ENCODE measurements at places on chromosomes 5 and 9.
A peak's percentile ranks its signal among the peaks of the same experiment; 100 is the strongest.

DNA sequence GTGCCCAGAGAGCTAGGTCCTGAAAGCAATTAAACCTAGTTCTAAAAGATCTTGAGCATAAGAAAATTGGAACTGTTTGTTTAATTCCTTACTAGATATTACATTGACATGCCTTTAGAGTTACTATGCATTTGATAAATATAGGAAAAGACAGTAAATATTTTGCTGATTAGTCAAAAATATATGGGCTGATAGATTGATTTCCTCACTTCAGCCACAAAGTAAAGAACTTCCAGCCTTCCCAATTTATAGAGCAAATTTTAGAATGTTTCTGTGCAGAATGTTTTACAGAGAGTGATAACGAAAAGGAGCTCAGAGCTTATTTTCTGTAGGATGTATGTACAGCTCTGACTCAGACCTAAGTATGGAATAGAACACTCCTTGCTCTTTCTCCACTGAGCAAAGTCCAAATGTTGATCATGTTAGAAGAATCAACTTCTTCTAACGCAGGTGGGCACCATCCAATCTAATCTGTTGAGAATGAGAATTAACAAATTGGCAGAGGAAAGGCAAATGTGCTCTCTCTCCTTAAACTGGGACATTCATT lies 72.9 kb upstream of the PAM start:
- no peak for DNase-seq

DNA sequence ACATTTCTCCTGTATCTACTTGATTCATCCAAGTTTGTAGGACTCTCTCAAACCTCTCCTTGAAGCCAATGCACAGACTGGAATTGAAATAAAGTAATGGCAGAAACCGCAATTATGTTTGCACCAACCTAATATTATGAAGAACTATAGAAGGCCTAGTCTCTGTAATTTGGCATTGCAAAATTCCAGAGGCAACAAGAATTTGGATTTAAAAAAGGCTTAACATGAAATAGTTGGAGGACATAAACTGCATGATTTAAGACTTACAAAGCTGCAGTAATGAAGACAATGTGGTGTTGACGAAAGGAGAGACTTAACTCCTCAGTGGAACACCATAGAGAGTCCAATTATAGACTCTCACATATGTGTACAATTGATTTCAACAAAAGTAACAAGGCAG lies 117.8 kb upstream of the MINAR2 start:
- no peak for DNase-seq

- DNase-seq, result no peak
These were observed 50.3 kb downstream of the UBE2QL1 start for GRCh38 chr5:6498968-6499367.

- no peak for DNase-seq
These were observed 98.4 kb downstream of the LIX1 start for GRCh38 chr5:97044052-97044451.

DNA sequence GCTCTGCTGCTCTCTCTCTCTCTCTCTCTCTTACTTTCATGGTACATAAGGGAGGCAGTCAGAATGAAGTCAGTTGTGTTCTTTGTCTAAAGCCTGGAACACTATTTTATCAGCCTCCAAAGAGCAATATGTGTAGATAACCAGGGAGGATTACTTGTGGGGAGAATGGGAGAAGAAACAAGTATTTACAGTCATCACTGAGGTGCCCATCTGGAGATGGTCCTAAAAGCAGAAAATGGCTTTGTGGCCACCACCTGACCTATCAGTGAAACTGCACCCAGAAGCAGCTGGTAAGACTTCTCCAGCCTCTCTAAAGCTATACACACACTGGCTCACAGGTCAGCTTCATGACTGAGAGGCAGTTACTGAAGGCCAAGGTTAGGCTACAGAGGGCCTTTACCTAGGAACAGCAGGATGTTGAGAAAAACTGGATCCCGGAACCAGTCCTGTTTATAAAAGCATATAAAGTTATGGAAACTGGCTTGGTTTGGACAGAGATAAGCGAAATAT lies 75.1 kb downstream of the MRPS27 start:
- no peak for DNase-seq

DNA sequence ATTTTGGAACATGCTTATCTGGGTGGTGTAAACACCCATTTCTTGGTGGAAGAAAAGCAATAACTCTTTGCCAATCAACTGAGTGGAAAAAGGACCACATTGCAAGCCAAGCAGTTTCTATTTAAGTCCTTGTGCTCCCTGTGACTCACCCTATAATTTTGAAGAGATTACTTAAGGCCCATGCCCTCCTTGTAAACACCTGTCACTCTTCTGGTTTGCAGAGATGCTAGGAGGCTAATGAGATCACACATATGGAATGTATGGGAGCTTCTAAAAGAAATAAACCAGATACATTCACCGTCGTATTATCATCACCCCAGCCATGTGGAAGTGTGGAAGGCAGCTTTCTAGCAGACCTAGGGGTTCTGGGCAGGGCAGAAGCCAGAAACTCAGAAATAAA lies 337.1 kb downstream of the GADD45G start:
- no peak for DNase-seq

DNA sequence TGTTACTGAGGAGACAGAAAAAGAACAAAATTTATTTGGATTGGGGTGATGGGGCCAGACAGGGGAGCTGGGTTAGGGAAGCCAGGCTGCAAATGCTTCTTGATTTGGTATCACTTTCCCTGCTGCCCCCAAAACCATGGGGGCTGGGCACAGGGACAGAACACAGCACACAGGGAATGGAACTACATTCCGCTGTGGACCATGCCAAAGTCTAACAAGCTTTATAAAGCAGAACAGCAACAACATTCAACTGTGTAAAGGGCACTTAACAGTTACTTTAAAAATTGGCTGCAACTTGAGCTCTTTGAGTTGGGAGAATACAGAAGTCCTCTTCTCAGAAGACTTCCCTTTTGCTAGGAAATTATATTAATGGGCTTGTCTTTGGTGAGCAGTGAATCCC lies 23.8 kb downstream of the C5orf58 start:
- DNase-seq, result no peak

GRCh38 chr5:98104454-98105188 lies 668.8 kb upstream of the RGMB start:
- DNase-seq, result no peak

DNA sequence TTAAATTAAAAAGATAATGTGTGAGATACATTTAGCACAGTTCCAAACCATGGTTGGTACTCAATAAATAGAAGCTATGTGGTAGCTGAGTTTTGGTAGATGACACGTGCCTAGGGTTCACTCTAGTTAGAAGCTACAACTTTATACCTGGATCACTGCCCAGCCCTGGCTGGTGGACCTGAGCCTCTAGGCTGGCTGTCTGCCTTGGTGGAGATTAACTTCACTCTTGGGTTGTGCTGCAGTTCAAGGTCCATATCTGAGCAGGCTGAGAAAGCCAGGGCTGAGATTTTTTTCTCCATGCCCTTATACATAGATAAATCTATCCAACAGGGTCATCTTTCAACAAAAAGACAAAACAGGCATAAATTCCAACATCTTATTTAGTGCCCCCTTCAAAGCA lies 44.6 kb upstream of the SPDL1 start:
- no peak for DNase-seq

DNA sequence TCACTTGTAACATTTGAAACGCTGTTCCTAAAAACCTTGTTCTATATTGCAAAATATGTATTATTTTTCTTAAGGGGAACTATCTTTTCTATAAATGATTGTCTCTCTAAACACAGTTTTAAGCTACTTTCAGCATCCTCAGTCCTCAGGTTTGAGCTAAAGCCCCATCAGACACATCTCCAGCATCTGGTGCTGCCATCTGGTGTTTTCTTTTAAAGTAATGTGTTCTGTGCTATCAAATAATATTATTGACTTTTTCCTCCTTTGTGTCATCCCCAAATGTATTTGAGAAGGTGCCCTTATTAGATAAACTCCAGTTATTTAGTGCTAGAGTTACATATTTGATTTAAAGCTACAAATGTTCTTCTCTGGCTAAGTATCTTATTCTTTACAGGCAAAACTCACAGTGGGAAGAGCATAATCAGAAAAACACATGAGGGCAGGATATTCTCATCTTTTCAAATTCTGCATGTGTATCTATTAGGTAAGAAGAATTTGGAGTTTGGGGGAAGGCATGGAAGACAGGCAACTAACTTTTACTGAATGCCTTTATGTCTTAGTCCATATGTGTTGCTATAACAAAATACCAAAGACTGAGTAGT lies 27.5 kb downstream of the ZNF474 start:
- no peak for DNase-seq

DNA sequence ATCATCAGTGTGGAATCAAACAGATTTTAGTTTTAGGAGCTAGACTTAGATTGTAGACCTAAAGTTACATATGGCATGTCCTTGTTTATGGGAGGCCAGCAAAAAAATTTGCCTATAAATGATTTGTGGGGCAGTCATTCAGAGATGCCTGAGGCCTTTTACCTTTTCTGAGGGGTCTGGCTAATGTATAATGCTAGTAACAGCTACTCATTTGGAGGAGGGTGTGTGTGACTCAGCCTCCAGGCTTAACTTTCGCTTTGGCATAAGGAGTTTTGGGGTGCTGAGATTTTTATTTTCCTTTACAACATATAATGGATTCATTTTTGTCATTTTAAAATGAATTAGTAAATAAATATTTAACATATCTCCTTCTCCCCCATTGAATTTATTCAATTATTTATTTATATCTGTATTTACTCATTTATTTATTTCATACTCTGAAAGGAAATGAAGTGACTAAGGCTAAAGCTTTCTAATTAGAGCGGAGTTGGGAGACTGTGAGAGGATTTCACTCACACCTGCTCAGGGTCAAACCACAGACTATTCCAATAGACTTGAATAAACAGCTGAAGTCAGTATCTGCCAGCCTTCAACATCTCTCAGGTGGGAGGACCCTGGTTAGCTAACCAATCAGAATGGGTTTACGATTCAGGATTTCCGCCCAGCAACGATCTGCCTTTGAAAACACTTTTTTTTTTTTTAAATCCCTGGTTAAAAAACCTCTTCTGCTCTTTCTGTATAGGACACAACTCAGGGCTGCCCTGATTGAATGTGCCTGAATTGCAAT lies 487.5 kb upstream of the SGCD start:
- no peak for DNase-seq

- no peak for DNase-seq
These were observed 27.1 kb upstream of the PRR16 start for GRCh38 chr5:120436996-120437395.

GRCh38 chr5:1255081-1255561 lies 29.9 kb downstream of the SLC6A18 start:
- DNase-seq, result peak; percentile 3

- no peak for DNase-seq
These were observed 171.7 kb downstream of the TTC39B start for GRCh38 chr9:15135164-15135792.

DNA sequence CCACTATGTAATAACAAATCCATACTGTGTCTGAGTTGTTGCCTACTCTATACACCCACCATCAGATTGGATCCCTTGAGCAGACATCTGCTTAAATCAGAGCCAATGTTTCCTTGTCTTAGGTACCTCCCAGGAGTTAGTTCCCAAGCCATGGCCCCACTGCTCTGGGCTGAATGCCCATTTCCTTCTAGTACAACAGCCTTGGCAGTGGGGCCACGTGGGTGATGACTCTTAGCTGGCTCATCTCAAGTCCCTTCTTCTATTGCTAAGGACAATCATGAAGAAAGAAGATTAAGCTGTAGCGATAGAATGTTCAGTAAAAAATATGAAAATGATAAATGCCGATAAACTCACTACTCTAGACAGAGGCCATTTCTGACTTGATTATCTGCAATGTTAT lies 16.6 kb downstream of the PTGR1 start:
- no peak for DNase-seq

DNA sequence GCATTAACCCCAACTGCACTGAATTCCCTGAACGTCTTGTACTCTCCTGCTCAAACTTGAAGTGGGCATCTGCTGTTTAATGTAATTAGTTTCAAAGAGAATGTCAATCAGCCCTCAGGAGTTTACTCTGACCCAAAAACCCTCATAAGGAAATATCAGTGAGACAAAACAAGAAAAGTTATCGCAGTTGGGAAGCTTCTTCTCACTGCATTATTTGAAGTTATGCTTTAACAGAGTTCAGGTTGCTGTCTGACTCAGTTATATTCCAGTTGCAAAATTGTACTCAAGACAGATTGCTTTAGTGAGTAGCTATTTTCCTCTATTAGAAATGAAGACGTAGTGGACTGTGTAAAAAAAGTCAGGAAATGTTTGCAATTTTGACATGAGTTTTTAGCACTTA lies 52.1 kb downstream of the PPIC start:
- no peak for DNase-seq

GRCh38 chr9:82334286-82334685 lies 345.7 kb downstream of the SPATA31D1 start:
- DNase-seq, result no peak

DNA sequence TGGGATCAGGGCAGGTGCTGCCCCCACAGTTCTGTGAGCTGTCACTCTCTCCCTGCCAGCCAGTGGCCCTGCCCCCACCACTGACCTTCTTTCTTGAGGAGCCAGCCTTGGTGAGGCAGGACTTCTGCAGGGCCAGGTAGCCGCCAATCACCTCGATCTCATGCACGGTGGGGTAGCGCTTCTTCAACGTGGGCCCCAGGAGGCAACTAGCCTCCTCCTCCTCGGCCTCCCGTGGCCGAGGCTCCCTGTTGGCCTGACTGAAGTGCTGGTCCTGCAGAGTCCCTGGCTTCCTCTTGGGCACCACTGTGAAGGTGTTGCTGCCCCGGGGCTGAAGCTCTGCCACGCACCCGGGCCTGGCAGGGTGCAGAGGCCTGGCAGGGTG lies 1.6 kb downstream of the TPRN start:
- no peak for DNase-seq

DNA sequence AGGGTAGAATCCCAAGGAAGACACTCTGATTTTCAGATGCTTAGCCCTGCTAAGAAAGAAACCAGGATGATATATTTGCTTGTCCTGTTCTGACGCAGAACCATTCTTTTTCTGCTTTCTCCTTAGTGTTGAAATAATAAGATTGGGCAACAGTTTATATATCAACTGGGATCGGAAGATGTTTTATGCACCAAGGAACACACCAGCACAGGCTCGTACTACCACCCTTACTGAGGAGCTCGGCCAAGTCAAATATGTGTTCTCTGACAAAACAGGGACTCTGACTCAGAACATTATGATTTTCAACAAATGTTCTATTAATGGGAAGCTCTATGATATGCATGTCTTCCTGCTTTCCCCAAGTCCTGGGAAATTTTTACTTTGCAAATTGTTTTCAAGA lies 19.0 kb upstream of the RUSC2 start:
- no peak for DNase-seq

DNA sequence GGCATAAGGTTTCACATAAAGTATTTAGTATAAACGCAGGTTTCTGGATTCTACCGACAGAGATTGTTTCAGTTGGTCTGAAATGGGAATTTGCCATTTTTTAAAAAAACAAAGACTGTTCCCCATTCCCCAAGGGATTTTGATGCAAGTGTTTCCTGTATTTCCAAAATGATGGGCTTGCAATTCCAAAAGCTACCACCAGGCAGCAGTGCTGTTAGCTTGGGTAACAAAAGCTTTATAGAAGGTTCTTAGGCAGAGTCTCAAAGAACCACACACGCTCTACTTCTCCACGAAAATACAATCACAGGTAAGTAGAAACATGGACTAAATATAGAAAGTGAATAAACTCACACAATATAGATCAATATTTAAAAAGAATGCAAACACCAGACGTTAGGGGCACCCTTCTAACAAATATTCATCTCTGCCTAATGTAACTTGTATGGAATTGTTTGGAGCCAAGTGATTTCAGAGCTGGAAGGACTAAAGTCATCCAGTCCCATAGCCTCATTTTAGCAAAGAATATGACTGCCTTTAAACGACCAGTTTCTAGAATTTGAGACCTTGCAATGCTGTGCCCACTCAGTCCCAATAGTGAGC lies 154.3 kb downstream of the SPOCK1 start:
- no peak for DNase-seq

GRCh38 chr5:13186177-13186576 lies 758.3 kb downstream of the DNAH5 start:
- no peak for DNase-seq

GRCh38 chr9:13369431-13369830 lies 89.9 kb upstream of the MPDZ start:
- no peak for DNase-seq

Measured in stimulated activated CD8-positive, alpha-beta memory T cell treated with anti-CD3 and anti-CD28 coated beads, Interleukin-4, amount 100 ng/mL, for 1 hour (primary cell).